ENCODE measurements at places on chromosomes 5 and 9.

GRCh38 chr9:82353631-82354278 lies 365.2 kb downstream of the SPATA31D1 start:
- no peak for DNase-seq

DNA sequence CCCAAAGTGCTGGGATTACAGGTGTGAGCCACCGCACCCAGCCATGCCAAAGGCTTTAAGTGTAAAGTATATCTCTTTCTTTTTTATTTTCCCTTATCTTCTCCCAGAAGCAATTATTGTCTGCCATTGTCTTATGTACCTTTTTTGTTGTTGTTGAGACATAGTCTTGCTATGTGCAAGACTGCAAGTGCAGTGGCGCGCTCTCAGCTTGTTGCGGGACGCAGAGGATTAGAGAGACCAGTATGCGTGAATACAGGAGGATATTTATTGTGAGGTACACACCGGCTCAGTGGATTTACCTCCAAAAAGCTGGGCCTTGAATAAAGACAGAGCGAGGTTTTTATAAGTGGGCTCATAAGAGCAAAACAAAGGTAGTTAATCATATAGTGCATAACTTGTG lies 11.8 kb downstream of the TMEM38B start:
- DNase-seq, result no peak

GRCh38 chr9:126361810-126362238 lies 35.2 kb downstream of the MVB12B start:
- DNase-seq, result no peak

DNA sequence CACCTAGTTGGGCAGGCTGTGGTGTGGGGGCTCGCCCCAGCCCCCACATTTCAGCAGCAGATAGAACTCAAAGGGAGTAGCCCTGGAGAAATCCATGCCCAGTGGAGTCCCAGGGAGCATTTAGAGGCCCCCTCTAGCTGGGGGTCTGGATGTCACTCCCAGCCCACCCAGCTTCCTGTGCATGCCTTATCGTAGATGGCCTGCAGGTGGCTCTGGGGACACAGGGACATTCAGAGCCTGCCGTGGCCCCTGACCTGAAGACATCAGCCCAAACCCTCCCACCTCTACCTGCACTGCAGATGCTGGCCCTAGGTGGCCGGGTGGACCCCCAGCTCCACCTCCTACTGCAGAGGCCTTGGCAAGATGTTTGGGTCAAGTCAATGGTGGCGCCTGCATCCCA lies 49.0 kb upstream of the LMX1B start:
- DNase-seq, result no peak

- no peak for DNase-seq
Measured at GRCh38 chr5:86155796-86156195, 461.9 kb upstream of the COX7C start.

GRCh38 chr5:158086856-158087255 lies 227.9 kb upstream of the CLINT1 start:
- no peak for DNase-seq

GRCh38 chr9:101737705-101738565 lies 512 bp downstream of the GRIN3A start:
- peak; percentile 67 for DNase-seq

DNA sequence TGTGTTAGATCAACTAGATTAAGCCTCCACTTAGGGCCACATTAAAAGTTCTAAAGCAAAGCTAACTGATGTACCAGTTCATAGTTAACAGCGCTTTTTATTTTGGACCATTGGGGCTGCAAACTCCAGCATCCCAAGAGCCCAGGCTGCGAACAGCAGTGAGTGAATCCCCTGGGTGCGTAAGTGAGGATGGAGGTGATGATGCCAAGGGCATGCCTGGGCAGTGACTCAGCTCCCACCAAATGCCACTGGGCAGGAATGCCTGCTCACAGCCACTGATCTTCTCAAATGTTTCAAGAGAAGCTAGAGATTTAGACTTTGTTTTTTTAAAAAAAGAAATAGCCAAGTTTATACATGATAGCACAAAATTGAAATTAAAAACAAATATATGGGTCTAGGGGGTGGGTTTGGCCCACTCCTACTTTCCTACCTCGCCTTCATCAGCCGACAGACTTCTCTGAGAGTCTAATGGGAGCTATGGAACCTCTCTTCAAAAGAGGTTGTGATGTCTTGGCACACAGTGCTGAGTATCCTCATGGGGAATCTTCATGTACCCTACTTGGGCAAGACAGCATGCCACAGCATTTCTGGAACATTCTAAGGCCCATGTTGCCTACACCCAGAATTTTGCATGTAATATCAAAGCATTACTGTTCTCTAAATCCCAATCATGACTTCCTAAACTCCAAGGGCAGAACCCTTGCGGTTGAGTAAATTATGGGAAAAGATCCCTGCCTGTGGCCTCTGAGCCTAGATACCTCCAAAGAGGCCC lies 398.1 kb downstream of the EBF1 start:
- no peak for DNase-seq

DNA sequence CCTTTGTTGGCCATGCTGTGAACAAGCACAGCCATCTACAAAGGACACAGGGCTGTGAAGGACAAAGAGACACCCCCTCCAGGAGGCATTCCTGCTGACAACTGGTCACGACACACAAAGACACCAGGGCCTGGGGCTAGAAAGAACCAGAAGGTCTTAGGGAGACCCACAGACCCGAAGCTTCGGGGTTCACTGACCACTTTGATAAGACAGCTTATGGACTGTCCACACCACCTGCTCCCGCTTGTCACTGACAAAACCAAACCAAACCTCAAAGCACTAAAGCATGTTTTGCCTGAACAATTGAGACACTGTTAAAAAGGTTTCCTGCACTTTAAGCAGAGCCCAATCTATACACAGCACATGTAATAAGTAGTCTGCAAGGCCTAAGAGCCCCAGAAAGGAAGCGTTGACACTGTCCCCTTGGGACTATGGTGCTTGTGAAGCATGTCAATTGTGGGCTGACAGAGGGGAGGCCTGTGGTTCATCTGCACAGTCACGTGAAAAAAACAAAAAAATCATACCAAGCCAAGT lies 185.0 kb downstream of the GAPVD1 start:
- peak; percentile 60 for DNase-seq

All from NCI-H146 (cell line).